Neural progenitor cell (in vitro differentiated cells): ENCODE measurements at places on chromosomes 4 and X. TPM values are rescaled to one million over a fixed set of nuclear protein-coding genes. Genes with fewer than 3 reads are reported as not detected.

GRCh38 chrX:65997978-65998717, 41.7 kb downstream of the VSIG4 start:
- no peaks in the 10 kb centered on the region for H3K36me3 ChIP-seq
- no peak for DNase-seq
- H3K4me1 ChIP-seq, result peaks cover 6% of the 10 kb centered on the region
- no peaks in the 10 kb centered on the region for H3K27me3 ChIP-seq
- H3K4me3 ChIP-seq, result no peak overlapping the region

- no peak for DNase-seq
- H3K27me3 ChIP-seq, result no peaks in the 10 kb centered on the region
- H3K36me3 ChIP-seq, result no peaks in the 10 kb centered on the region
Observed at GRCh38 chrX:107726816-107727534, 48.6 kb downstream of the TSC22D3 start.

- H3K27me3 ChIP-seq, result peaks cover 23% of the 10 kb centered on the region
- peaks cover 8% of the 10 kb centered on the region for H3K4me1 ChIP-seq
- DNase-seq, result peak; percentile 81
- H3K27ac ChIP-seq, result peak overlapping the region; percentile 2
- no peaks in the 10 kb centered on the region for H3K36me3 ChIP-seq
Observed at GRCh38 chr4:77818073-77818601, 1.0 kb downstream of the CNOT6L start.

The RP2 gene
- 17.2 and 25.0 TPM in 2 replicates for total RNA-seq

The NAP1L2 gene
- 13.3 and 22.6 TPM in 2 replicates for total RNA-seq

- no peak overlapping the region for H3K4me3 ChIP-seq
- H3K27ac ChIP-seq, result no peak overlapping the region
- no peaks in the 10 kb centered on the region for H3K36me3 ChIP-seq
- DNase-seq, result no peak
- H3K27me3 ChIP-seq, result no peaks in the 10 kb centered on the region
- no peaks in the 10 kb centered on the region for H3K4me1 ChIP-seq
Observed at GRCh38 chr4:120760047-120760446, 162.5 kb downstream of the PRDM5 start.

DNA sequence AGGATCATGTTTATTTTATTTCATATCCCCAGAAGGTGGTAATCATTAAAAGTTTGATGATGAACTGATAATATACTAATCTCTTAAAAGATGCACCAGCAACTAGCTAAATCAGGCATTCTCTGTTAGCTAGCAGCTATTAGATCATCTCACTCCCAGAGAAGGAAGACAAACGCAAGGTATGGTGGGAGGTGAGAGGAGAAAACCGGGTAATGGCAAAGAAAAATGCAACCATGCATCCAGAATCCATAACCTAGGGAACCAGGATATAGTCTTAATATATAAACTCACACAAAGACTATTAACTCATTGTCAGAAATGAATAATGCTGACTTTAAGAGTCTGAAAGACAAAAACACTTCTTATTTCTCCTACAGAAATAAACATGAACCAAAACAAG, 66.1 kb downstream of the WNK3 start:
- no peaks in the 10 kb centered on the region for H3K4me1 ChIP-seq
- DNase-seq, result no peak
- no peaks in the 10 kb centered on the region for H3K27me3 ChIP-seq
- H3K36me3 ChIP-seq, result peaks cover 8% of the 10 kb centered on the region

GRCh38 chr4:155676430-155676825, 9.8 kb downstream of the GUCY1A1 start:
- peak; percentile 14 for DNase-seq
- no peaks in the 10 kb centered on the region for H3K36me3 ChIP-seq
- H3K27ac ChIP-seq, result peak overlapping the region; percentile 64
- H3K4me1 ChIP-seq, result peaks cover 33% of the 10 kb centered on the region
- no peak overlapping the region for H3K4me3 ChIP-seq

DNA sequence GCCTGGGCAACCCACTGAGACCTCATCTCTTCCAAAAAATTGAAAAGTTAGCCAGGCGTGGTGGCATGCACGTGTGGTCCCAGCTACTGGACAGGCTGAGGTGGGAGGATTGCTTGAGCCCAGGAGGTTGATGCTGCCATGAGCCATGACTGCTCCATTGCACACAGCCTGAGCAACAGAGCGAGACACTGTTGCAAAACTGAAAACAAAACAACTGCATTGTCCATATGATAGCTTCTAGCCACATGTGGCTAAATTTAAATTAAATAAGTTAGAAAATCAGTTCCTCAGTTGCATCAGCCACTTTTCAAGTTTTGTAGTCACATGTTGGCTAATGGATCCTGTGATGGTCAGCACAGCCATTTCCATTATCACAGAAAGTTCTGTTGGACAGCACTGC, 67.9 kb downstream of the GAB1 start:
- no peak for DNase-seq
- H3K27me3 ChIP-seq, result no peaks in the 10 kb centered on the region
- no peak overlapping the region for H3K27ac ChIP-seq

The PIGA gene
- total RNA-seq, result 17.2 and 23.9 TPM in 2 replicates

- no peak overlapping the region for H3K27ac ChIP-seq
- H3K27me3 ChIP-seq, result no peaks in the 10 kb centered on the region
- H3K4me1 ChIP-seq, result peaks cover 14% of the 10 kb centered on the region
- DNase-seq, result no peak
Observed at GRCh38 chr4:36812149-36812548, 432.4 kb upstream of the NWD2 start.

- no peaks in the 10 kb centered on the region for H3K27me3 ChIP-seq
Observed at GRCh38 chr4:82697561-82697960, 101.0 kb downstream of the SCD5 start.

- no peaks in the 10 kb centered on the region for H3K27me3 ChIP-seq
- H3K4me1 ChIP-seq, result no peaks in the 10 kb centered on the region
- peak; percentile 46 for DNase-seq
- no peaks in the 10 kb centered on the region for H3K36me3 ChIP-seq
- H3K27ac ChIP-seq, result no peak overlapping the region
Observed at GRCh38 chrX:40996886-40997530, 88.2 kb upstream of the USP9X start.

- H3K36me3 ChIP-seq, result no peaks in the 10 kb centered on the region
- H3K27ac ChIP-seq, result no peak overlapping the region
- no peaks in the 10 kb centered on the region for H3K27me3 ChIP-seq
Observed at GRCh38 chrX:26778320-26778888, 562.4 kb downstream of the MAGEB5 start.

DNA sequence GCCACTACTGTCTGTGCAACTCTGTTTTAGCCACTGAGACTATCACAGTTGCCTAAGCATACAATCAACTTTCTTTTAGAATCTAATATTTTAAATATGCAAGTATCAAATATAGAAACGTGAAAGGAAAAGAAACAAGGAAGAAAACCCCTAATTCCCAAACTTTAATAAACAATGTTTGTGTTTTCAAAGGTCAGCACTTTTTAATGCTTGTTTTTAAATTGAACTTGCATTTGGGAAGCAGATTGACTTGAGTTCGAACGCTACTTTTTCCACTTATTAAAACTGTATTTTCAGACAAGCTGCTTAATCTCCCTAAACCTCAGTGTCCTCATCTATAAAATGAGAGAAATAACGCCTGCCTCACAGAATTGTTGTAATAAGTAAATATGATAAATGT, 185.8 kb upstream of the GPC4 start:
- H3K27me3 ChIP-seq, result no peaks in the 10 kb centered on the region
- H3K36me3 ChIP-seq, result peaks cover 4% of the 10 kb centered on the region
- no peak overlapping the region for H3K27ac ChIP-seq

GRCh38 chr4:158327525-158327924, 117.2 kb downstream of the TMEM144 start:
- H3K27me3 ChIP-seq, result no peaks in the 10 kb centered on the region
- H3K4me1 ChIP-seq, result no peaks in the 10 kb centered on the region
- DNase-seq, result peak; percentile 42

GRCh38 chr4:140343303-140343702, 30.1 kb upstream of the SCOC start:
- peaks cover 7% of the 10 kb centered on the region for H3K27me3 ChIP-seq
- no peak overlapping the region for H3K4me3 ChIP-seq
- H3K4me1 ChIP-seq, result peaks cover 9% of the 10 kb centered on the region

The FATE1 gene
- total RNA-seq, result not detected in 2 replicates

GRCh38 chr4:4884611-4885010, 25.1 kb downstream of the MSX1 start:
- DNase-seq, result no peak
- no peaks in the 10 kb centered on the region for H3K4me1 ChIP-seq
- peaks cover 84% of the 10 kb centered on the region for H3K27me3 ChIP-seq
- no peak overlapping the region for H3K27ac ChIP-seq
- no peak overlapping the region for H3K4me3 ChIP-seq

DNA sequence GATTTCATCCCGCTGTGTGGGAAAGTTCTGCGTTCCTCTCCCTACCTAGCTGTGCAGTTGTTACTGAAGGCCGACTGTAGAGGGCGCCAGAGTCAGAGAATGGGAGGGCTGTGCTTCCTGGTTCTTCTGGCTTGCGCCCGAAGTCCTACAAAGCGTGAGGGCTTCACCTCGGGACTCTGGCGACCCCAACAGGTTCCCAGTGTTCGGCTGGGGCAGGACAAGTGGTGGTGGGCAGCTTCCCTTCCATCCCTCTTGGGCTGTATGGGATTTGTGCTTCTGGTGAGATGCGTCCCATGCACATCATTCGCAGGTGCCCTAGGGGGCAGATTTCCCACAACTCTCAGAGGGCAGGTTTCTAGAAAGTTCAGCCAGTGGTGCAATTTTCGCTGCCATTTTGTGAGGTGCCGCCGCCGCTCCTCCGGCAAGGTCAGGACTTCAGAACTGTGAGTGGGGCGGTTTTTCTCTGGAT, 27.3 kb downstream of the CT45A1 start:
- H3K4me1 ChIP-seq, result no peaks in the 10 kb centered on the region
- H3K27ac ChIP-seq, result no peak overlapping the region
- DNase-seq, result peak; percentile 5
- H3K36me3 ChIP-seq, result no peaks in the 10 kb centered on the region

- no peak overlapping the region for H3K27ac ChIP-seq
- no peak for DNase-seq
- H3K27me3 ChIP-seq, result no peaks in the 10 kb centered on the region
- H3K4me1 ChIP-seq, result no peaks in the 10 kb centered on the region
- no peak overlapping the region for H3K4me3 ChIP-seq
- no peaks in the 10 kb centered on the region for H3K36me3 ChIP-seq
Observed at GRCh38 chr4:98945297-98945850, 16.4 kb upstream of the EIF4E start.

- H3K27me3 ChIP-seq, result no peaks in the 10 kb centered on the region
- H3K36me3 ChIP-seq, result no peaks in the 10 kb centered on the region
- no peak overlapping the region for H3K27ac ChIP-seq
- no peak overlapping the region for H3K4me3 ChIP-seq
- no peaks in the 10 kb centered on the region for H3K4me1 ChIP-seq
Observed at GRCh38 chrX:113305496-113305895, 464.9 kb upstream of the AMOT start.

The OPHN1 gene
- total RNA-seq, result 4.2 and 4.5 TPM in 2 replicates

DNA sequence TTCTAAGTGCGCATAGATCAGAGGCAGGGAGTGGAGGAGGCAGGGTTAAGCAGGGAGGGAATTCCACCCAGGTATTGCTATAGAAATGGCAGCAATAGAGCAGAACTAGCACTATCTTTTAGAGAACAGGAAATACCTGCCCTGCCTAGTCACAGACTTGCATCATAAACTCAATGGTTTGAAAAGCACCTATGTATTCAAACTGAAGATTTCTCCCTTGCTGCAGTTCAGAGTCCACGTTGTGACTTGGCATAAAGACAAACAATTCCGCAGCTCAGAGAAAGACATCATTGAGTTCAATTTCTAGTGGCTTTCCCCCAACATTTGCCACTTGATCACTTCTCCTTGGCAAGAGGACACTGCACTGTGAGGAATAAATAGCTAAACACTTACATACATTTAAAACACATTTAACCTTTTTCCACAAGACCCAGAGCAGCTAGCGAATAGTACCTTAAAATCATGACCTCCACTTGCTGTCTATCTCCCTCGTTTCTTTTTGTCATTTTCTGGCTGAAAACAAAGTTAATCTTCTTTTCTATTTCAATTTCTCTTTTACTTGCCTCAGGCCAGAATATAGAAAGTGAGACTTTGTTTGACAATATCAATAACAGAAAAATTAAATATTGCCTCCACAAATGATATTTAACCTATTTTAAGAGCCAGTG, 42.4 kb downstream of the SLC7A11 start:
- no peak overlapping the region for H3K27ac ChIP-seq
- H3K4me1 ChIP-seq, result no peaks in the 10 kb centered on the region
- H3K27me3 ChIP-seq, result no peaks in the 10 kb centered on the region
- H3K36me3 ChIP-seq, result no peaks in the 10 kb centered on the region

- no peak for DNase-seq
- no peaks in the 10 kb centered on the region for H3K4me1 ChIP-seq
- H3K4me3 ChIP-seq, result no peak overlapping the region
- no peak overlapping the region for H3K27ac ChIP-seq
- H3K27me3 ChIP-seq, result no peaks in the 10 kb centered on the region
Observed at GRCh38 chr4:156495836-156496235, 475.8 kb downstream of the PDGFC start.

The QRFPR gene
- total RNA-seq, result 0.25 TPM in 1 of 2 replicates, not detected in the other

DNA sequence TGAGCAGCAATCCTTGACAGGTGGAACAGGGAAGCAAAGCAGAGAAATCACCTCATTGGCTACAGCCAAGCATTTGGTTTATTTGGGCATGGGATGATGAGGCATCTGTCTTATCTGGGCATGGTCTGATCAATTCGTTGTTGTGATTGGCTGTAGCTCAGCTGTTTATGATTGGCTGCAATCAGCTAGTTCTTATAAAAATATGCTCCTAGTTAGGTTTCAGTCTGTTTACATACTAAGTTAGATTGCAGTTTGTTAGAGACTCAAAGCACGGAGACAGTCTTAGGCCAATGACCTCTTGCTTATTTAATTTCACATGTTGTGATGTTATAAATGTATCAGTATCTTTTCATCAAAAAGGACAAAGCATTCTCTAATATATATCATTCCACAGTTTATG, 312.0 kb downstream of the PDGFC start:
- no peak overlapping the region for H3K4me3 ChIP-seq
- peaks cover 17% of the 10 kb centered on the region for H3K4me1 ChIP-seq

The SNX12 gene
- total RNA-seq, result 58.1 and 82.9 TPM in 2 replicates

GRCh38 chrX:65017451-65017850, 41.2 kb upstream of the ZC4H2 start:
- no peak overlapping the region for H3K4me3 ChIP-seq
- H3K4me1 ChIP-seq, result no peaks in the 10 kb centered on the region
- DNase-seq, result no peak

DNA sequence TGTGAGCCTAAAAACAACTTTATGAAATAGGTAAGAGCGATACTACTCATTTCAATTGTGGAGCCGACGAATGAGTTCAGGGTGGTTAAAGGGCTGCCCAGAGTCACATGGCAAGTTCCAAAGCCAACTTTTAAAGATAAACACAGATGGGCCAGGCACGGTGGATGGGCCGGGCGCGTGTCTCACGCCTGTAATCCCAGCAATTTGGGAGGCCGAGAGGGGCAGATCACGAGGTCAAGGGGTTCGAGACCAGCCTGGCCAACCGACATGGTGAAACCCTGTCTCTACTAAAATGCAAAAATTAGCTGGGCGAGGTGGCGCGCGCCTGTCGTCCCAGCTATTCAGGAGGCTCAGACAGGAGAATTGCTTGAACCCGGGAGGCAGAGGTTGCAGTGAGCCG, 914 bp upstream of the C4orf36 start:
- no peak overlapping the region for H3K27ac ChIP-seq
- no peaks in the 10 kb centered on the region for H3K36me3 ChIP-seq
- no peak for DNase-seq
- no peaks in the 10 kb centered on the region for H3K27me3 ChIP-seq
- H3K4me1 ChIP-seq, result peaks cover 18% of the 10 kb centered on the region
